ACHN (cell line): ENCODE measurements at places on chromosomes 7 and 10.

GRCh38 chr7:85164376-85164775 is 22.5 kb downstream of the SEMA3D start:
- DNase-seq, result no peak

- DNase-seq, result no peak
These were observed 8.5 kb upstream of the PRSS1 start for GRCh38 chr7:142740786-142741185.

- DNase-seq, result no peak
These were observed 29.6 kb downstream of the CHAT start for GRCh38 chr10:49643241-49644034.

- DNase-seq, result no peak
These were observed 9.2 kb downstream of the IKZF5 start for GRCh38 chr10:122999347-122999746.

DNA sequence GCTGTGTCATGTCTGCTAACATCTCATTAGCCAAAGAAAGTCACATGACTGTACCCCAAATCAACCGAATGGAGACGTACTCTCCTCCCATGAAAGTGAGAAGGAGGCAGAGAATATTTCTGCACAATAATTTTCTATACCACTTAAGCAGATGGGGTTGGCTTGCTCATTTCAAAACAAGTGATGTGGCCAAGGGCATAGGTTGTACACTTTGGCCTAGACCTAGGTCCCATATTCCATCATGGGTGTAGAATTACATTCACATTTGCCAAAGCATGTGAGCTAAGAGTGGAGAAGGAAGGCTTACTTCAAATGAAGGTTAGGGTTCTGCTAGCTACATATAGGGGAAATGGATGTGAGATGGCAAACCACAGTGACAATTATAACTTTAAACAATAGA is 83.0 kb downstream of the ZNF365 start:
- no peak for DNase-seq

DNA sequence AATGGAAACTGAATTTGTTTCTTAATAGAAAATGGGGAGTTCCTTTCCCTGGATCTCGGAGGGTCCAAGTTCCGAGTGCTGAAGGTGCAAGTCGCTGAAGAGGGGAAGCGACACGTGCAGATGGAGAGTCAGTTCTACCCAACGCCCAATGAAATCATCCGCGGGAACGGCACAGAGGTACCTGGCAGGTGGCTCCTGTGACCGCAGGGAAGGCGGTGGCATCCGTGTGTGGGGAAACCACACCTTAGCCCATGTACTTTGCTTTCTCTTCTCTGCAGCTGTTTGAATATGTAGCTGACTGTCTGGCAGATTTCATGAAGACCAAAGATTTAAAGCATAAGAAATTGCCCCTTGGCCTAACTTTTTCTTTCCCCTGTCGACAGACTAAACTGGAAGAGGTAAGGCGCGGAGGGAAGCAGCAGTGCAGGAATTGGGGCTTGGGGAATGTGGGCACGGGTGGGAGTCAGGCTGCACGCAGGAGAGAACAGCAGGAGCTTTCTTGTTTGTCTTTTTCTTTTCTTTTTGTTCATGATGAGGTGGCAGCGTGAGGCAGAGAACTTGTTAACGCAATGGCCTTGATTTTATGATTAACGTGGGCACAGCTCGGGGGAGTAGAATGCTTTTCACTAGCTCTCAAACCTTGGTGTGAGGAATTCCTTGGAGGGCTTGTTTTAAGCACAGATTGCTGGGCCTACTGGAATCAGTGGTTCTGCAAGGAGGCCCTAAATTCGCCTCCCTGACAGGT is 12.8 kb downstream of the HKDC1 start:
- no peak for DNase-seq

- DNase-seq, result no peak
These were observed 5.3 kb upstream of the ZNRF2 start for GRCh38 chr7:30278849-30279652.

- no peak for DNase-seq
These were observed 64.7 kb upstream of the JAZF1 start for GRCh38 chr7:28245123-28245878.

DNA sequence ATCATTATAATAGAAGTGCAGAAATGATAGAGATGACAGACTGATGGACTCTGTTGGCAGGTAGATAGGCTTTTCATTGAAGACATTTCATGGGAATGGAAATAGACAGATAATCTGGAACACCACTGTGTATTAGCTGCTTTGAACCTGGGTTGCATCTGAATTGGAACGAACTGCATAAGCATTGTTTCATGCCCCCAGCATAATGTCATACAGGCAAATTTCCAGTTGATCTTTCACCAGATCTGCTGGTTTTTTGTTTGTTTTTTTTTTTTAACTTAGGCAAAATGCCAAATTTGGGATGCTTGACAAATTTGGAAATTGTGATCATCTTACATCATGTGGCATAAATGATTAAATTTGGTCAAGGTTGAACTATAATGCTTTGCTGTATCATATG is 172.1 kb upstream of the AOAH start:
- no peak for DNase-seq

DNA sequence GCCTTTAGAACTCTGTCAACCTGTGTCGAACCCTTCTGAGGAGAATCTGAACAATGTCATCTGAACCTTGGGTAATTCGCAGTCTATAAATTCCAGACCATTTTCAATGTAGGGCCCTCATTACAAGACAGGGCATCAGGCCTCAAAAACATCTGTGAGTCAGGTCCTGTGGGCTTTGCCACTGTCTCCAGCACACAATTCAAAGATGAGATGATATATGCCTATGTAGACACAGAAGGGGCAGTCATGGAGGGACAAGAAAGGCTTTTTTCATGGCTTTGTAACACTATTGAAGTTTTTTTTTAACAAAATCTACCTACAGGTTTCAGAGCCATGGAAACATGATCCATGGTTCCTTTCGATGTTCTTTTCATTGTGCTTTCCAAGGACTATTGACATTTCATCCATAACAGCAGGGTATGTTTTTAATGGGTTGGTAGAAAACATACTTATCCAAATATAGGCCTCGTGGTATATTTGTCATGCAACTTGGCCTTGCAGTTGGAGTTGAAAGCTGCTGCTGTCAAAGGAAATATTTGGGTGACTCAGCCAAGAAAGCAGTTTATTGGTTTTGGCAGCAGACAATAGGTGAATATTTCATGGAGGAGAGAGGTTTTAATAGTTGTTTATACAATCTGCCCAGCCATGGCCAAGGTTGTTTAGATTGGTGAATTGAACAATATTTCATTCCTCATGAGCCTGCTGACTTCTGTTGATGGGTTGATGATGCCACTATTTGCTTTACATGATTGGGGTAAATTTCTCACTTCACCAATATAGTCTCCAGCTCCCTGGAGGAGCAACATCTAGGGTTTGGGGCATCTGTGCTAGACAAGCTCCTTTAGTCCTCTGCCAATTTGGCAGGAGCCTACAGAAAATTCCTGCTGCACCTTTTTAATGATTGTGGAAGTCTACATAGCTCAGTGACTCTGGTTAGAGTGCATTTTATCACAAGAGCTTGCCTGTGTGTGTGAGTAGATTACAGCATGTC is 158.4 kb upstream of the TMEM72 start:
- peak; percentile 33 for DNase-seq

DNA sequence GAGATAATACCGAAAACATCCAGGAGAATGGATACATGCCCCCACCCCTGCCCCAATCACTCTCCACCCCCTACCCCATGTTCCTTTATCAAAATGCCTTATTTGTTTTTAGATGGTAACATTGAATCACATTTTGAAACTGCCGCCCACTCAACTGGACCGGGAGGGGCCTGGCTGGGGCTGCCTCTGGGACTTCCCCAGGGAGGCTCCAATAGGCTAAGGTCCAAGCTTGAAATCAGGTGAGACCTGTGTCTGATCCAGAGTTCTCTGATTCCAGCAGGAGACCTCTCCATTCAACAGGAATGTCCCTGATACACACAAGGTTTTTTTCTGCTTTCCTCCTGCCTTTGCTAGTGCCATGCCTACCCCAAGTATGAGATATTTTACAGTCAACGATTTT is 43.8 kb upstream of the ACSL5 start:
- DNase-seq, result no peak

GRCh38 chr7:70392256-70392876 is 739.6 kb upstream of the GALNT17 start:
- DNase-seq, result no peak

DNA sequence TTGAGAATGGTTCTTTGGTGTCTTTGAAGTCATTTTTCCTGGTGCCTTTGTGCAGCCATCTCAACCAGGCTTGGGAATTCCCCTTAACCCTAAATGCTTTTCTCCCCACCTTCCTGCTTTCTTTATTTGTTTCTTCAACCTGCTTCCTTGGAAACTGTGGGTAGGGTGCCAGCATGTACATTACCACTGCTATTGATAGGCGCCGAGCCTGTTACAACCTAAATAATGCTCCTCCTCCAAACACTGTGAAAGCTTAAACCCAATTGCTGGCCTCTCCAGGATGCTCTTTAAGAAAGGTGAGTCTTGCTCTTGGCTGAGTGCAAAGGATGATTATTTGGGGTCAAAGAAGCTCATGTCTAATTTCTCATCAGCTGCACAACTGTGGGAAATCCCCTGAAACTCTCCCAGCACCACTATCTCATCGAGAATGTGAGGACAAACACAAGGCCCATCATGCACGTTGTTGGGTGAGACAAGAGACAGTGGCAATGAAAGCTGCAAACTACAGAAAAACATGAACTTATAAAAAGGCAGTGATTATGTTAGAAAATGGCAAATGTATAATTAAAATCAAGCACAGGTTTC is 285.5 kb upstream of the IGFBP3 start:
- DNase-seq, result no peak

- no peak for DNase-seq
These were observed 318.2 kb downstream of the EXOC4 start for GRCh38 chr7:133571076-133571475.

GRCh38 chr10:103231047-103231551 is 14.6 kb upstream of the RPEL1 start:
- DNase-seq, result peak; percentile 98

DNA sequence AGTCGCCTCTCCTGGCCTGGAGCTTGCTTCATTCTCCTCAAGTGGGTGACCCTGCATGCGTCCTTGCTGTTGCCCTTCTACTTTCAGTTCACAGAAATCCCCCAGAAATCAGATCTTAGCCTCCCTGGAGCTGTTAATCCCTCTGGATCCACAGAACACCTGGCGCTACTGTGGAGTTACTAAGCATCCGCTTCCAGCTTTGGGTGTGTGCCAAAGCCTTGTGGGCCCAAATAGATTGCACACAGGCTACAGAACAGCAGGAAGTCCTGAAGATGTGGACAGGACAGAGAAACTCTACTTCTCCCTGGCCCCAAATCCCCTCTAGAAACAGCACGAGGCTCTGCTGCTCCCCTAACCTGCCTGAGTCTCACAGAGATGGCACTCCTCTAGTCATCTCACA is 36.6 kb upstream of the PDLIM1 start:
- DNase-seq, result no peak

DNA sequence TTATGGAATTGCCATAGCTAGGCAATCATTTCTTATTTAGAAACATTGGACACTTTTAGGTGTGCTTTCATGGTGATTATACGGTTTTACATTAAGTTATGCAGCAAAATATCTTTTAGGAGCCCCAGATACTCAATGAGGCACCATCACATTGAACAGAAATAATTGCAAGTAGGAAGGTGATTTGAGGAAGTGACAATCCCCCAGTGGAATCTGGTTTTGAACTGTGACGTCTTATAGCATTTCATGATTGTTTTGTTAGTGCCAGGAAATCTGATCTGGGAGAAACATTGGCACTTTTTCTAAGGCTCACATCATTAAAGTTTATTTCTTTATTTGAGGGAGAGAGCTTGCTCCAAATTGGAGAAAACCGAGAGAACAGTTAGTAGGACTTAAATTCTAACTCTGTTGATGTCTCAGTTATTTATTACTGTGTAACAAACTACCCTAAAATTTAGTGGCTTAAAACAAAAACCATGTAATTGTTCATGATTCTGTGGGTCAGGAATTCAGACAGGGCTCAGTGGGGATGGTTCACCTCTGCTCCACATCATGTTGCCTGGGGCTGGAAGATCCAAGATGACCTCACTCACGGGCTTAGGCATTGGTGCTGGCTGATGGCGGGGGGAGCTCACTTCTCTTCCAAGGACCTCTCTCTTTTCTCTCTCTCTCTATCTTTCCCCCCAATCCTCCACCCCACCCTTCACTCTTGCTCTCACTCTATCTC is 78.2 kb upstream of the STEAP1B start:
- DNase-seq, result peak; percentile 98

DNA sequence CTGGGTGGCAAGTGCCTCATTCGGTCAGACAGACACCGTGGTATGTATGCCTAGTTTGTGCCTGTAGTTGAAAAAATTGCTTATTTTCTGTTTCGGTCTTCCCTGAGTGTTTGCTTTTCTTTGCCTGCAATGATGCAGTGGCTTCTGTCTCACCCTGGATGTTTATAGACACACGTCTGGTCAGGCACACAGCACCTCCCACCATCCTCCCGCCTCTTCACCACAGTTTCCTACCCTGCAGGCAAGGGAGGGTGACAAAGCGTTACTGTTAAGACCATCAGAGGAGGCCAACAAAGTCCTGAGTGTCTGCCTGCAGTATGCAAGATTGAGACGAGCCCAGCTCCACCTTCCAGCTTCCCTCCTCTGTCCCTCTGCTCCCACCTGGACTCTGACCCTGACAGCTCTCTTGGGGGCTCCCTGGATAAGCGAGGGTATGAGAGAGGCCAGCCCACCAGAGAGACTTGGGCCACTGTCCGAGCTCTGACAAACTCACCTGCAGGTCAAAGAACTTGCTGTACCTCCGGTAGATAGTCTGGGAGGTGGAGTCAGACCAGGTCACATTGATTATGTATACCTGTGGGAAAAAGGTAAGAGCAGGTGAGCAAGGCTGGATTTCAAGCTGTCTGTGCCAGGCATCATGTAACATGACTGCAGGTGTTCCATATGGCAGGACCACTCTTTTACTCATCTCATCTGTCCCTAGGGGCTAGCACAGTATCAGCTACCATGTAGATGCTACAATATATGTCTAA is 54.4 kb downstream of the SH3PXD2A start:
- no peak for DNase-seq

DNA sequence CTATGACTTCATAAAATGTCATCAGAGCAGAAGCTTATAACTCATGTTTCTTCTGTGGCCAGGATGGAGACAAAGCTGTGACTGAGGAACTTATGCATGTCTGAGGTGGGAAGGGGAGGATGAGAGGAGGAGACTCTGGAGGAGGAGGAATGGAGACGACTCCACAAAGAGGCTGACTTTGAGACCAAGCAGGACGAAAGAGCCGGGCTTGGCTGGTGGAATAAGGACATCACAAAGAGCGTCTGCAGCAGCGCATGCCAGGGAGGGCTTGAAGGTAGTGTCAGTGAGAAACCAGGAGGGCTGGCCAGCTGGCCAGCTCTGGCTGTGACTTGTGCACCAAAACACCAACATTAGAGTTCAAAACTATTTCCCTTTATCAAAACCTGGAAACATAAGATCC is 6.1 kb upstream of the GDF2 start:
- no peak for DNase-seq

- peak; percentile 50 for DNase-seq
These were observed 644 bp downstream of the PPP1R35 start for GRCh38 chr7:100435401-100436304.
